ENCODE measurements at places on chromosomes 13 and 19.

DNA sequence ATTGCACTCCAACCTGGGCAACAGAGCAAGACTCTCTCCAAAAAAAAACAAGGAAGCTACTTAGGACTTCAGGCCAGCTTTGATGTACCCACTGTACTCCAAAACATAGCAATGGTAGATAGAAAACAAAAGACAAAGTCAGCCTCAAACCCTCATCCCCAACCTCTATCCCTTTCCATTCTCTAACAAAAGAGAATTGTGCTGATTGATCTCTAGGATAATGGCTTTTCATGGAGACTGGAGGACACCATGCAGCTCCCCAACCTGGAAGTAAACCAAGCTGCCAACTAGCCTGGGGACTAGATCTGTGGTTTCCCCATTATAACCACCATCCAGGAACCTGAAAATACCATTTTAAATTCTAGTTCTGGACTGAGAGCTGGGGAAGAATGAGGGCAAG, 4.3 kb upstream of the ZDHHC20 start:
- no peak for DNase-seq

GRCh38 chr19:9909251-9909650, 27.1 kb downstream of the OLFM2 start:
- DNase-seq = no peak

DNA sequence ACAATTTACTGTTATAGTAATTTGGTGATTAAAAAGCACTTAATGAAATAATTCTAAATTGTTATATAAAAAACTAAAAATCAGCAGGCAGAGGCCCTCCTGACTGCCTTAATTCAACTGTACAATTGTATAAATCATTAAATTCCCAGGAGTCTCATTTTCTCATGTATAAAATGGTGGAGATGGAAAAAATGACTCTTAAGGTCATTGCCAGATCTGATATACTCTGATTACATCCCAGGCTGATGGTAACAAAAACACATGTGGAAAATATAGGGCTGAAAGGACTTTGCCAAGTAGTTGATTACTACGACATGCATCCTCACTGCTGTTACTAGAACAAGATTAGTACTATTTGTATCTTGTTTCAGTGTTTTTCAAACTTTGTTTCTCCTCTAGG, 1020.0 kb upstream of the SLC10A2 start:
- DNase-seq = no peak

DNA sequence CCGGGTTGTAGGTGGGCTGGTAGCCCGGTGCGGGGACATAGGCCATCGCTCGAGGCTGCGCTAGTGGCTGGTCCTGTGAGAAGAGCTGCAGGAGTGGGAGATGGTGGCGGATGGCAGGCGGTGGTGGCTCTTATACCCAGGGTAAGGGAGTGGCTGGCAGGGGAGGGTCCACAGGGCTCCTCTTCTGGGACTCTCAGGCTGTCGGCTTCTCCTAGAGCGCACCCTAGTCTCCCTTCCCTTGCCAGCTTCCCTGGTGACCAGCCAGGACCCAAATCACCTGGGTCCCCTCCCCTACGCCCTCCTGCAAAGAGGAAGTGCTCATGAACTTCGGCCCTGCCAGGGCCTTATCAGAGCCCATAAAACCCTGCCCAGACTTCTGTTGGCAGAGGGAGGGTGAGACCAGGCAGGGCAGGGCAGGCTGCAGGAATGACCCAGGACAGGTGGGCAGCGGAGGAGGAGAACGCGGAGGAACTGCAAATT, at the start of gene LGALS4:
Gene LGALS4, minus strand, starts transcription at position 105 of the 480 bp plus-strand sequence. Its CDS starts 59 bp downstream, at position 46.
- DNase-seq = no peak

DNA sequence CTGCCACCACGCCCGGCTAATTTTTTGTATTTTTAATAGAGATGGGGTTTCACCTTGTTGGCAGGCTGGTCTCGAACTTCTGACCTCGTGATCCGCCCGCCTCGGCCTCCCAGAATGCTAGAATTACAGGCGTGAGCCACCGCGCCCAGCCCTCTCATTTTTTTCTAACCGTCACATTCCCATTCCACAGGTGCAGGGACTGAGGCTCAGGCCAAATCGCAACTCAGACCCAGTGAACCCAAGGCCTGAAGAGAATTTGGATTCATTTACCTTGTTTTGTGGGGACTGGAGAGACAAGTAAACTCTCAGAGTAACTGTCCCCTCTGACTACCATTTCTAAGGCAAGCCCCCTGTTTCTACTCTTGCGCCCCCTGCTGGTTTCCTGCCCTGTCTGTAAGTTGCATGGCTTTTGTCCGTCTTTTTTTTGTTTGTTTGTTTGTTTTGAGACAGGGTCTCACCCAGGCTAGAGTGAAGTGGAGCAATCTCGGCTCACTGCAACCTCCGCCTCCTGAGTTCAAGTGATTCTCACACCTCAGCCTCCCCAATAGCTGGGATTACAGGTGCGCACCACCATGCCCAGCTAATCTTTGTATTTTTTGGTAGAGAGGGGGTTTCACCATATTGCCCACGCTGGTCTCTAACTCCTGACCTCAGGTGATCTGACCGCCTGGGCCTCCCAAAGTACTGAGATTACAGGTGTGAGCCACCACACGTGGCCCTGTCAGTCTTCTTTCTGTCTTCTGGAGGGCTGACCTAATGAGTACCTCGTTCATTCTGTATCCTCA, 2.3 kb upstream of the STRN4 start:
- DNase-seq = peak; percentile 84

- DNase-seq = no peak
Measured at GRCh38 chr13:97496511-97496910, 62.5 kb downstream of the RAP2A start.

GRCh38 chr13:50357586-50358118, 342.4 kb downstream of the KCNRG start:
- DNase-seq = no peak

DNA sequence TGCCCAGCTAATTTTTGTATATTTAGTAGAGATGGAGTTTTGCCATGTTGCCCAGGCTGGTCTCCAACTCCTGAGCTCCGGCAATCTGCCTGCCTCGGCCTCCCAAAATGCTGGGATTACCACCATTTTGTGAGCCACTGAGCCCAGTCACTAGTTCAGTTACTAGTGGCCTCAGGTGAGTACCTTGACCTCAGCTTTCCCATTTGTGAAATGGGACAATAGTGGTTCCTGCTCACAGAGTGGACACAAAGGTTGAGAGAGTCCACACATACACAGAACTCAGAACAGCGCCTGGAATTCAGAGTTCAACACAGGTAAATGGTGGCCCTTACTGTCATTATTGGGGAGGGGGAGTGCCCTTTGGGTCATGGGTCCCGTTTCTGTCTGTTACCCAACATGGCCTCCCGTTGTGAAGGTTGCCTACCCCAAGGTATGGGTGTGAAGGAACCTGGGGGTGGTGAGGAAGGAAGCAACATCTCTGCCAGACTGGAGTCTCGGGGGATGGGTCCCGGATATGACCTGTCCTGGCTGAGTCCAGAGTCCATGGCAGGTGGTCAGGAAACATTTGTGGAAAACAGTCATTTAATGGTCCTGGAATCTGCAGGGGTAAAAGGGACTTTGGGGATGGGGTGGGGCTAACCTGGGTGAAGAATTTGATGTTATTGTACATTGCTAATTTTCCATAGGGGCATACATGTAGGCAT, 11.7 kb upstream of the IRGC start:
- no peak for DNase-seq

DNA sequence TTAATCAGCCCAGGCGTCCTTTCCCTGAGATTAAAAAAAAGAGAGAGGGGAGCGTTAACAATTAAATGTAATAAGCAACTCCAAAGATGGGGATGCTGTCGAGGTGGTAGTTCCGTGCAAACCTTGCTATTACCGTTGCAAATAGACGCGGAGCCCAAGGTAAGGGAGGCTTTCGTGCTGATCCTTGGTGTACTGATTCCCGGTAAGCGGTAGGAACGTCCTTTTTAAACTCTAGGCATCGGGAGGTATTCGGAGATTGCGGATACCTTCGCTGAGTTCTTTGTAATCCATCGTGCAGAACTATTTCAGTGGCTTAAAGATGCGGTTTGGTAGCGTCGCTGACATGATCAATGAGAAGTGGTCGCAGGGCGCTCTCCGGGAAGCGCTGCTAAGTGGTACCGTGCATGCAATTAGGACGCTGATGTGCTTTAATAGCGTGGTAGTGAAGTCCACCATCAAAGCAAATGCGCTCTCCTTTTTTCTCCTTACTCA, 3.1 kb downstream of the SLITRK5 start:
- no peak for DNase-seq

- DNase-seq = no peak
Measured at GRCh38 chr19:53904909-53905308, 4.2 kb upstream of the CACNG7 start.

DNA sequence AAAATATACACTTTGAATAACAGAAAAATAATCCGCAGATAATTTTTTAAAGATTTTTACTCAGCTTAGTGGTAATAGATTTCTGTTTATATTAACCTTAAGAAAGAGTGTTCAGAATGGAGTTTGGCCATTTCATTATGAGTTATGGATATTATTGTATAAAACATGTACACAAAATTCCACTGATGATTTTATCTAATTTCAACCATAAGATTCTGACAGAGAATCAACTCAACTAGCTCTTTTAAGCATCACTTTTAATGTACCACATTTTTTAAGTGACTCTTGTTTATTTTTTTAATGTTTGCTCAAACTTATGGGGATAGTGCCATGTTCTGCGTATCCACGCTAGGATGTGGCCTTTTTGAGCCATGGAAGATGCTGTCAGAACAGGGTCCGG, 75.7 kb downstream of the COL4A2 start:
- no peak for DNase-seq

DNA sequence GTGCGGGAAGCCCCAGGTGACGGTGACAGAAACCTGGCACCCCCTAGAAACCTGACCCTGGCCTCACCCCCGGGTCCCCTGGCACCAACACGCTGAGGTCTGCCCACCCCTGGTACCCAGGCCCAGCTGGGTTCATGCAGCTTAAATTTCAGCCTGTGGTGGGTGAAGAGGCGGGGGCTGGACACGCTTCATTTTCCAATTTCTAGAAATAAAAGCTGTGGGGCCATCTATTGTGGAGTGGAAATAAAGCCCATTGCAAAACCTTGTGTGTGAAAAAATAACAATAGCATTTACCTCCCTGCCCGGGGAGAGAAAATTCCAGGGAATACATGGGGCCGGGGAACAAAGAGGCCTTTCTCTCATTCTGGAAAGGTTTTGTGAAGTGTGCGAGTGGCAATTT, 7.5 kb upstream of the FUT5 start:
- DNase-seq = no peak

DNA sequence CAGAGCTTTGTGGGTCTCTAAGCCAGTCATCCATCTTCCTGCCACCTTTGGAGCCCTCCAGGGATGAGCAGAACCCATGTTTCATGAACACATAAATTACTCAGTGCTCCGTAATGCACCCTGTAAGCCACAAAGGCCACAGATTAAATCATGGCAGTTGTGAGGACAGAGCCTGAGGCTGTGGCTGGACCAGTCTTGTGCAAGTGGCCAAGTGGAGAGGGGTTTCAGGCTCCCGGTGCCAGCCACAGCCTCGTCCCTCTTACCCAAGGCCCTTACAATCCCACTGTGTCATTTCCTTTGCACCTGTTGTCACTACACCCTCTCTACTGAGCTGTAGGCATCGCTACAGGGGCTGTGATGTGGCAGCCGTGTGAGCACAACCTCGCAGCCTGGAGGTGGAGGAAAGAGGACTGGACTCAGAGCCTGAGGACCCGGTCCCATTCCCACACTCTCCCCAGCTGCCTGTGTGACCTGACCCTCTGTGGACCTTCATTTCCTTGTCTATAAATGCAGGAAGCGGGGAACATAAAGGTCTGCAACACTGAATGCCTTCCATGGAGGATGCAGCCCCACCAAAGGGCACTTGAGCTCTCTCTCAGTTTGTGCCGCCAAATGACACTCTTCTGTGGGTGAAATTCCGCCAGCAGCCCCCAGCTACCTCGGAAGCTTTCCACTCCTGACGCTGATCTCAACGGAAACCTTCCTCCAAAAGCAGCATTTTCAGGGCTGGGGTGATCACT, 792.0 kb downstream of the UQCRFS1 start:
- DNase-seq = no peak
